ENCODE measurements at places on chromosomes 4 and X. TPM values are rescaled to one million over a fixed set of nuclear protein-coding genes. Genes with fewer than 3 reads are reported as not detected.

The GPR50 gene
- total RNA-seq: not detected

- no peak for DNase-seq
Measured at GRCh38 chr4:143502231-143502630, 11.3 kb upstream of the SMARCA5 start.

The TRPC3 gene
- total RNA-seq: 0.11 TPM

DNA sequence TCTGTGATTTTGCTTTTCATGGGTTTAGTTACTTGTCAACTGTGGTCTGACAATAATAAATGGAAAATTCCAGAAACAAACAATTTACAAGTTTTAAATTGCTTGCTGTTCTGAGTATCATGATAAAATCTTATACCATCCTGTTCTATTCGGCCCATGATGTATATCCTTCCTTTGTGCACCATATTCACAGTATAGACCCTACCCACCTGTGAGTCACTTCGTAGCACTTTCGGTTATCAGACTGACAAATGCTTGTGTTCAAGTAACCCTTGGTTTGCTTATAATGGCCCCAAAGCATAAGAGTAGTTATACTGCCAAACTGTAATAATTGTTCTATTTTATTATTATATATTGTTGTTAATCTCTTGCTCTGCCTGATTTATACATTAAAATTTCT, 1183.4 kb upstream of the PCDH7 start:
- DNase-seq: no peak

- DNase-seq: no peak
Measured at GRCh38 chr4:105714071-105714521, 5.5 kb downstream of the GSTCD start.

DNA sequence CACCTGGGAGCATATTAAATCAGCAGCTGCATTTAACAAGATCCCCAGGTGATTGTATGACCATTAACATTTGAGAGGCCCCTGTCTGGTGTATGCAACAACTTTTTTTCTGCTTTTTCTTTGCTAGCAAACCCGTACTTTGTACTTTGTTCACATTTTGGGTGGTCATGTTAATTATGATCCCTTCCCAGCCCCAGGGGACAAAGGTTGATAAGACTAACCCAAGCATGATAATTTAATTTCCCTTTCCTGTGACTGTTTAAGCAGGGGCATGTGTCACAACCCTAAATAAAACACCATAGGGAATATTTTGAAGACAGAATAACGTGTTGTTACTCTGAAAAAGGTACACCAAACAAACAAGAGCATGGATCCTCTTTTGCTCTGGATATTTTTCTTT, 332.0 kb downstream of the PCDH18 start:
- DNase-seq: no peak

The ADAM29 gene
- total RNA-seq: not detected

- no peak for DNase-seq
Measured at GRCh38 chrX:53283099-53283498, 1.7 kb upstream of the IQSEC2 start.

DNA sequence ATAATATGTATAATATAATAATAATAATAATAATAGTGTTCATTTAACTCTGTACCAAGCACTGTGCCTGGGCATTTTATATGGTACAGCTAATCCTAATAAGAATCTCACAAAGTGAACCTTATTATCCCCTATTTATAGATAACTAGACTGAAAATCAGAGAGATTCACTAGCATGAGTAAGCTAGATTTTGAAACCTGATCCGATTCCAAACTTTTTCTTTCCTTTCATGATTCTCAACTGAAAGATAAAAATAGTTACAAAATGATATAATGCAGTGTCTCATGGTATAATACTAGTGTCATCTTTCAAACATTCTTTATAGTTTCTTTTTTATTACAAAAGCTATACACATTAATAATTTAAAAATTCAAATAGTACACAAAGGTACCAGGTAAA, 55.9 kb upstream of the RNF128 start:
- DNase-seq: no peak

The CCDC110 gene
- total RNA-seq: 0.54 TPM

GRCh38 chrX:11908371-11908770, 150.3 kb downstream of the MSL3 start:
- DNase-seq: no peak

- DNase-seq: no peak
Measured at GRCh38 chr4:184763150-184763780, 29.4 kb upstream of the CENPU start.

DNA sequence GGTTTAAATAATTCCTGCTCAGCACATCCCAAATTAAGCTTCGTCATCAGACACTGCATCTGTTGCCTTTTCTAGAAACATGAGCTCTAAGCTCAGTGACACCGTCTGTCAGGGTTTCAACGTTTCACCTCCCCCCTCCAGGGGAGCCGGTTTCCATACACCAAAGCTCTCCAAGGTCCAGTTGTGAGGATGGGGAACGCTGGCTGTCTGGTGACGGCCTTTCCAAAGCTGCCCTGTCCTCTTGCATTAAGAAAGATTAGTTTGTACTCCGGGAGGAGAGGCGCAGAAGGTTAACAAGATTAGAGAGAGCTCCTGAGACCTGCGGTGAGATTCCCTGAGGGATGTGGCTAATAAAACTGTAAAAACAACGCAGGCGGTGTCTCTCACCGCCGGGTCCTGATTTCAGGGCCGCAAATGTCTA, 43.2 kb downstream of the ASMT start:
- DNase-seq: no peak
